ENCODE measurements at places on chromosomes 3 and 15.

DNA sequence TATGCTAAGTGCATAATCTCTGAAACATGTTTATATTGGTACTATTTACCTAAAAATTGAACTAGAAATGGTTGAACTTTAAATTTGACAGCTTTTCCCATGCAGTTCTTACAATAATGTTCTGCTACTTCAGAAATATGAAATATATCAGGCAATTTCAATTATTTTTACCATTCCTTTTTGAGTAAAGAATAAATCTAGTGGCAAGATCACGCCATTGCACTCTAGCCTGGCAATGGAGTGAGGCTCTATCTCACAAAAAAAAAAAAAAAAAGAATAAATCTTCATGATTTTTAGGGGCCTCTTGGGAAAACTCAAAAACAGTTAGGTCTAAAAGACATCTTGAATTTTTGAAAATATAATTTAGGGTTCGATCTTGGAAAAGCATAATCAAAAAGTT lies 10.6 kb upstream of the DNAAF4 start:
- ATAC-seq = no peak

DNA sequence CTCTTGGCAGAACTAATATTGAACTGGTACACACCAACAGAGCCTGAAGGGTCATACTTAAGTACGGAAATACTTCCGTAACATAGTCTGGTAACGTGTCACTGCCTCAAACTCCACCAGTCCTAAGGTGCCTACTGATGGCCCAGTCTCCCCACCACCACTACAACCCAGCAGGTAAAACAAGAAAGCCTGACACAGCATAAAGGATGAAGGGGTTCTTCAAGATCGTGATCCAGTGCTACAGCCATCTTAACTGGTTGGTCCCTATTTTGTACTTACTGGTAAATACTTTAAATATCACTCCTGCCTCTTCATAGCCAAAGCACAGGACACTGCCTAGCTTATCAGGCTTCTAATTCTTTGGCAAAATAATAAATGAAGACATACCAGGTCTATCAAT lies 46.5 kb downstream of the PEAK1 start:
- no peak for ATAC-seq

DNA sequence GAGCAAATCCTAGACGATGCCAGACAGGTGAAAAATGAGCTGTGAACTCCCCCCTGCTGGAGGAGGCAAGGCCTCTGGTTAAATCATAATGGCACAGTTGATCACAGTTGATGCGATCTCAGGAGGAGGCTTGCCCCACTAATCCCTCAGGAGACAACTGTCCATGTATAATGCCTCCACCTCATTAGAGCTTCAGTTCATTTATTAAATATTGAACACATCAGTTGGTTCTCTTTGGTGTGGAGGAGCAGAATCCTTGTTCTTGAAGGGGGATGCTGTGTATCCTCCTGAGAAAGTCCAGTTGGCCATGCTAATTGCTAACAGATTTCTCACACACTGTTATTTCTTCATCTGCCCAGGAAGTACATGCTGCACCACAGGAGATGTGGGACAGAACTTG lies 290.5 kb downstream of the IGSF11 start:
- no peak for ATAC-seq

DNA sequence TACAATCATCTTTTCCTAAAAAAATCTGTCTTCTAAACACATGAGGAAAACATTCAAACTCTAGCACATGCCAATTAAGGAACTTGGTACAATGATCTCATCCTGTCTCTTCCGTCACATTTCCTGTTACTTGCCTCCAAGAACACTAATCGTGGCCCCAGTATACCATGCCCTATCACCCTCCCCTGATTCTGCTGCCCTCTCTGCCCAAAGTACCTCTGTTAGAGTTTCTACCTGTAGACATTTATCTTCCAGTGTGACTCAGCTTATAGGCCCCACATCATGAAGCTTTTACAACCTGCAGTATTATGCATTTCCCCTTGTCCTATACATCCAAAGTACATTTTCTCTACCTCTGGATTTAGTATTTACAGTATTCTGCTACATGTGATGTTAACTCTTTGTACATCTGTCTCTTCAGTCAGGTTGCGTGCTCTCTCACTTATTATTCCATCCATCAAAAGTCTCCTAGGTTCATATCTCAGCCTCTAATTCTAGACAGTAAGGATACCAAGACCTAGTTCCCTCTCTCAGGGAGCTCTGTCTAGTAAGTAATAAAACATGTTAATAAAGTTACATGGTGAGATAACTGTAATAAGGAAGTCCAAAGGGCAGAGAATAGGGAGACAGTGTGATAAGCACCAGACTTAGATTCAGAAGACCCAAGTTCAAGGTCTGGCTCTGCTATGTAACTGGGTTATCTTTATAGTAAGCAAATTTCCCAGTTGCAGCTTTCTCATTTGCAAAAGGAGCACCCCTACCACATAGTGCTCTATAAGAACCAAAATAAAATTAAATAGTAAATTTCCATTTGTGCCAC lies 8.9 kb upstream of the SEMA6D start:
- ATAC-seq = no peak

- no peak for ATAC-seq
These were observed 52.0 kb downstream of the SMAD3 start for GRCh38 chr15:67117370-67117769.

GRCh38 chr3:5390221-5390620 lies 202.7 kb downstream of the EDEM1 start:
- ATAC-seq = no peak

GRCh38 chr3:128427175-128427857 lies 39.4 kb downstream of the DNAJB8 start:
- ATAC-seq = no peak

DNA sequence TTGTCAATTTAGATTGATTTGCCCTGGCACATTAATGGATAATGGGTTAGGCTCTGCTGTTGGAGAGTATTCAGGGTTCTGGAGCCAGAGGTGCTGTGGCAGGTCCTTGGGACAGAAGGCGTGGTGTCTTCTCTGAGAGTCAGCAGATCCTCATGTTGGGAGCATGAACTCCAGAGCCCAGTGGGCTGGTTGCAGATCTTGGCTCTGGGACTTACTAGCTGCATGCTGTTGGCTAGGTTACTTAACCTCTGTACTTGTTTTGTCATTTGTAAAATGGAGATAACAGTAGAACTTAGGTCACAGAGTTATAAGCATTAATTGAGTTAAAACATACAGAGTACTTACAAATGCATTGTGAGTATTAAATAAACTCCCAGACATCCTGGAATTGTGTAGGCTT lies 77.6 kb downstream of the CCK start:
- no peak for ATAC-seq

DNA sequence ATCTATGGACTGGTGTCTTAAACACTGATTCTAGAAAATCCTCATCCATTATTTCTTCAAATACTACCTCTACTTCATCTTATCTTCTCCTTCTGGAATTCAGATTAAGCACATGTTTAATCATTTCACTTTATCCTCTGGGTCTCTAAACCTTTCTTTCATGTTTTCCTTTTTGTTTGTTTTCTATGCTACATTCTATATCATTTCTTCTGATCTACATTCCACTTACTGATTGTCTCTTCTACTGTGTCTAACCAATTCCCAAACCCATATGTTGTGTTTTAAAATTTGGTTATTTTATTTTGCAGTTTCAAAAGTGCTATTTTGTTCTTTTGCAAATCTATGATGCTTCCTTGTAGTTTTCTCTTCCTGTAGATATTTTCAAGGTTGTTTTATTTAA lies 31.7 kb downstream of the CCR4 start:
- no peak for ATAC-seq

DNA sequence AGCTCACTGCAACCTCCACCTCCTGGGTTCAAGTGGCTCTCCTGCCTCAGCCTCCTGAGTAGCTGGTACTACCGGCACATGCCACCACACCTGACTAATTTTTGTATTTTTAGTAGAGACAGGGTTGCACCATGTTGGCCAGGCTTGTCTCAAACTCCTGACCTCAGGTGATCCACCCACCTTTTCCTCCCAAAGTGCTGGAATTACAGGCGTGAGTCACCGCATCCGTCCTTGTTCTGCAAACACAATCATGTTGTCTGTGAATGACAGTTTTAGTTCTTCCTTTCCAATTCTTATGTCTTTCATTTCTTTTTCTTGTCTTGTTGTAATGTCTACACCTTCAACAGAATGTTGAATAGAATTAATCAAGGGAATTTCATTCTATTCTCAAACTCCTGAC lies 16.3 kb upstream of the SMCO1 start:
- no peak for ATAC-seq

DNA sequence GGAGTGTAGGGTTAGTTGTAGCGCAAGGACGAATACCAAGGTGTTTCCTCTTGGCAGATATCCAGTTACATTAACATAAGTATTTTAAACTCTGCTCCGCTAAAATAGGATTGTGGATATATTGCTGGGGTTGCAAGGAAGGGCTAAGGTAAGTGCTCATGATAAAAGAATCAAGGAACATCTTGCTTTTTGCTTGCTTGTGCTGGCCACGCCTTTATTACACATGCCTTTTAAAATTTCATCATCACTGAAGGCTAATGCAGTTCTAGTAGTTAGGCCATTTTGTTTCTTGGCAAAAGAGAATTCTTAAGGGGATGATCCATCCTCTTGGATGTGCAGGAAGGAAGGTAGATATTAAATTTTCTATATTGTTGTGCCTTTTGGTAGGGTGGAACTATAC lies 415.6 kb upstream of the TPM1 start:
- ATAC-seq = no peak

DNA sequence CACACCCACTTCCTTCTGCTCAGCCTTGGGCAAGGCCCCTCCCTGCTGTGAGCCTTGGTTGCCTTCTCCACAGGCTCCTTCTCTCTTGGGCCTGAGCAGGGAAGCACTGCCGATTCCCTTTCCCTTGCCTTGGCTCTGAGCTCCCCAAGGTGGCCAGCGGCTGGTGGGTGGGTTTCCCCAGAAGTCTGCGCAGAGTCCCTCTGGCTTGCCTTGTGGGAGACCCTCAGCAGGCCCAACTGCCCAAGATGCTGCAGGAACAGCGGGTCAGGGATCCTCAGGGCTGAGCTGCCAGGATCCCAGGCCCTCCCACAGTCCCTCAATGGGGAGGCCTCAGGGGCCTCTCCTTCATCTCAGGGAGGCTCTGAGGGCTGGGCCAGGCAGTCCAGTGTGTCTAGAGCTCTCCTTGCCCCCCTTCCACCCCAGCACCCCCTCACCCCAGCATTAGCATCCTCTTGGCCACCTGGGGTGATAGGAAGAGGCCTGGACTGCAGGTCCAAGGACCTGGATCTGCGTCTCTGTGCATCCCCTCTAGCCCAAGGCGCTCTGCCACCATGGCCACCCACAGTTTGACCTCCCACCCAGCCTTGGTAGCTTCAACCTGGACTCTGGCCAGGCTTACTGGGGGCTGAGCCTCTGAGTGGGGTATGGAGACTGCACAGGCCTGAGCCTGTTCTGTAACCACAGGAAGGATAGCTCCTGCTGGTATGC lies 68.6 kb downstream of the EXOG start:
- no peak for ATAC-seq

DNA sequence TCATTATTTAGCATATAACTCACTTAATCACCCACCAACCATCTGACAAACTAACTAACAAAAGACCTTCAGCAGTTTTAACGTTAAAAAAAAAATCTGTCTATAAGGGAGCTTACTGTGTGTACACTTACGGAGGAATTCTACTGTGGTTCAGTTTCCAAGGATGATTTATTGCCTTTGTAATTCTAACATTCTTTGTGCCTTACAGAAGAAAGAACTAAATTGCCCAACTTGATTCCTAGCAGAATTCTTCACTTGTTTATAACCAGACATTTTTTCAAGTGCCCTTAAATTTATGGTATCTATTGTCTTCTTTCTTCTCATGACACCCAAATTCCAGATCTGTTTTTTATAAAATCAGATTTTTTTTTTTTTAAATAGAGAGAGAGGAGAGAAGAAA lies 119.7 kb upstream of the IGSF10 start:
- ATAC-seq = no peak

GRCh38 chr3:139052802-139053600 lies 8.3 kb upstream of the PRR23C start:
- ATAC-seq = no peak
